ENCODE measurements at places on chromosomes 6 and 20. TPM values are rescaled to one million over a fixed set of nuclear protein-coding genes. Genes with fewer than 3 reads are reported as not detected.

Gene DOK5
- 23.6 TPM for total RNA-seq

Gene TMEM74B
- total RNA-seq, result 6.4 TPM

Gene SALL4
- total RNA-seq, result 2.3 TPM

Gene VWA7
- 0.36 TPM for total RNA-seq

Gene ATXN1
- total RNA-seq, result 38.8 TPM

Gene DDO
- 0.45 TPM for total RNA-seq

Gene SLC22A3
- total RNA-seq, result 4.3 TPM

Gene CAGE1
- total RNA-seq, result 0.18 TPM

Gene SLC17A3
- not detected for total RNA-seq
